ENCODE measurements at places on chromosomes 6 and 20.

DNA sequence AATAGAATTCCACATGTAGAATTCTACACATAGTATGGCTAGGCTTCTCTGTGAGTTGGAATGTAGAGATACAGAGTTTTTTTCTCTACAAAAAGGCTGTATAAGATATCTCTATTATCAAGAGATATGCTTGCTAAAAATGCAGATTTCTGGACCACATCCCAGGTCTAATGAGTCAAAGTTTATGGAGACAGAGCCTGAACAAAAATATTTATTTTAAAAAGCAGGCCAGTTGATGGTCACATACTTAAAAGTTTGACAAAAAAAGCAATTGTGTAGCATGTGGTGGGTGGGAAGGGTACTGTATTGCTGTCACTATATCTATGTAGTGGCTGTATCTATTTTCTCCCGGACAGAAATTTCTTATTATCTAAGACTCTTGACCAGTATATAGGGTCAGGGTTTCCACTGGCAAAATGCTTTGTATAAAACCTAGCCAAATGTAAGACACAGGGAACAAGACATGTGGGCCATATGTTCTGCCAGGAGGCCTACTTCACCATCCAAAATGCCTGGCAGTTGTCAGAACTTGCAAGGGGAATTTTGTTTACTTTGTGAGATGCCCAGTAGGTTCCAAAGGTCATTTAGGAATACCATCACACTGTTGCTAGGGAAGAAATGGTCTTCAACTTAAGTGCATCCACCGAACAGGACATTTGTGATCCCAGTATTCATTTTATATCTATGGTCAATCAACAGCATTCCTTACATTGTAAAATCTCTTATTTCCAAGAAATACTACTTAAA is 60.6 kb downstream of the SHPRH start:
- DNase-seq, result no peak

DNA sequence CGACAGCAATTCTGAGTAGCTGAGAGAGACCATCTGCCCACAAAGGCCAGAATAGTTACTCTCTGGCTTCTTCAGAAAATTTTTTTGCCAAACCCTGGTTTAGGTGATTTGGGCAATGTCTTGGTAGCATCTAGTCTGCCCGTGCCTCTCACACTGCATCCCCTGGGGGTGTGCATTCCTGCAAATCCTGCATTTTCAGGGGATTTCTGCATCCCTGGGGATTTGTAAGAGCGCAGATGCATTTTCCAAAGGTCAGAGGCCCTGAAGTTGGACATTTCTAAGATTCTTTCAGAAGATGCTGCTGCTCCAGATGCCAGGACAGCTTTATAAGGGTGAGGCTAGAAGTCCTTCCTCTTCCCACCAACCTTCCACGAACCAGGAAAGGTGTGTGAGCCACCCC is 4.0 kb downstream of the CST9 start:
- no peak for DNase-seq

DNA sequence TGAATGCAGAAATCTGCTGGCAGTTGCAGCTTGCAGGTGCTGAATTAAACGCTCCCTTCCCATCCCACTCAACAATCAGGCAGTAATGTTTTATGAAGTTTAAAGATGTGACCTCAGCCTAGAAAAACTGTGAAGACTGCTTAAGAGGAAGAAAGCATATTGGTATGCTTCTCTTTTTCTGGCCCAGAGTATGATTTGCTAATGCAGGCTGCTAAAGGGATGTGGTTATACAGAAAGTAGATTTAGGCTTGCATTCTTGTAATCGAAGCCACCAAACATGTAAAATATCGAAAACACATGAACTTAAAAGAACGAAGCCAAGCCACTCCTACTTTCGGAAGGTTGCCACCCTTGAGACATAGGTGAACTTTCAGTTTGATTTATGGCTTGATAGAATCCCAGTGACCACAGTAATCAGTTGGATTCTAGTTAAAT is 40.7 kb downstream of the MAP3K5 start:
- no peak for DNase-seq

GRCh38 chr20:63049561-63050221 is 42.9 kb upstream of the BHLHE23 start:
- DNase-seq, result no peak

- no peak for DNase-seq
Observed at GRCh38 chr6:16712255-16712930, 48.9 kb downstream of the ATXN1 start.

GRCh38 chr6:37709250-37709931 is 11.7 kb upstream of the MDGA1 start:
- DNase-seq, result no peak

GRCh38 chr6:126767711-126768110 is 350.8 kb upstream of the RSPO3 start:
- DNase-seq, result no peak

DNA sequence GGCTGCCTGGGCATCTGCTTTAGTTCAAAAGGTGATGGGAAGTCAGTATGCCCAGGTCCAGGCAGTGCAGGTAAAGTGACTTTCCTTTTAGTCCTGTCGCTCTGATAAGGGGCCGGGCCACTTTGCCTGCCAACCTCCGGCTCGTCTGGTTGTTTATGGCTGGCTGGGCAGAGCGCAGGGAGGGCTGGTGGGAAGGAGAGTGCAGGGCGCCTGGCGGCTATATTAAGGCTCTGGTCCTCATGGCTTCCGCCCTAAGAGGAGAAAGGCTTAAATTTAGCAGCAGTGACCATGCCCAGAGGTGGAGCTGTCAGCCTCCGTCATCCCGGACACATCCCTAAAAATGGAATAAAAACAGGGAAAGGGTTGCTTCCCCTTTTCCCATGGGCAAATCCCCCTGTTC is 14.6 kb downstream of the GATA5 start:
- no peak for DNase-seq

DNA sequence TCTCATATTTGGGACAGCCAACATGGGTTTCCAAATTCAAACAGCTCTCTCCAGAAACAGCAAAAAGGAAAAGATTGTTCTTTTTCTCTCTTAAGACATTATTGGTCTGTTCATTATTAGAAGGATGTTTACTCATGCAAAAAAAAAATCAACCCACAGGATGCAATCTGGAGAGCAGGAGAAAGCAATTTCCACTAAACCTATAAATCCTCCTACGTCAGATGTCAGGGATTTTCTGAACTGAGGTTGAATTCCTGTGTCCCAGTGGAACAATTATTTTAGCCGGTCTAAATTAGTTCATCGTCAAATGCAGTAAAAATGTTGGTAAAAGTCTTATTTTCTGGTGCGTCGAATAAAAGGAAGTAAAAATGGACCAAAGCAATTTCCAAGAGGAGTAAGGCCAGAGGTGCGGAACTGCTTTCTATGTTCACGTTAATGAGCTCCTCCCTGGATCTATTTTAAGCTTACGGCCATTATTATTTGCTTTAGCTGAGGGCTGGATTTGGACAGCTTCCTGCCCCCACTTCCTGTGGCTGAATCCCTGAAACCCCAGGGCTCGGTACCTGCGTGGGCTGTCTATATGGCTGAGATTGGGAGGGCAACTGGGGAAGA is at the start of gene GABRR1:
GABRR1 (minus strand) TSS at position 60 of the 612 bp plus-strand sequence; CDS start at position 24, 36 bp downstream.
- DNase-seq, result no peak

- no peak for DNase-seq
Observed at GRCh38 chr6:145060714-145061113, 674.6 kb downstream of the EPM2A start.

GRCh38 chr20:5153152-5153467 is 26.3 kb downstream of the CDS2 start:
- DNase-seq, result no peak

- no peak for DNase-seq
Observed at GRCh38 chr6:2182251-2182650, 63.2 kb downstream of the GMDS start.

DNA sequence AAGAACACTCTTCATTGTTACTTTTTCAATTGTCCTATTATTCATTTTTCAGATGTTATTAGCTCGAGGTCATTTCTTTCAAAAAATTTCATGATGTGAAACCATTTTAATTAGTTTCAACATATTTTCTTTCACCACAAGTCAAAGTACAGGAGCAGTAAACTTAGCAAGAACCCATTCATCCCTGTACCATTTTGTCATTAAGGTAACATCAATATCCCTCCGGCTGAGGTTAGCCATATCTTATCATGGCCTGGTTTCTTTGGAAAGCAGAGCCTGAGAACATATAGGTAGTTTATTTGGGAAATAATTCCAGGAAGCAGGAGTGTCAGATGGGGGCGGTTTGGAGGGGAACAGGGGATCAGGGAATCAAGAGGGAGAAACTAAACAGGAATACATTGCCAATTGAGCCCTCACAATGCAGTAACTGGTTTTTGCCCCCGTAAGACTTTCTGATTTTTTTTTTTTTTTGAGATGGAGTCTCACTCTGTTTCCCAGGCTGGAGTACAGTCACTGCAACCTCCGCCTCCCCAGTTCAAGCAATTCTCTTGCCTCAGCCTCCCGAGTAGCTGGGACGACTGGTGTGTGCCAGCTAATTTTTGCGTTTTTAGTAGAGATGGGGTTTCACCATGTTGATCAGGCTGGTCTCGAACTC is 83.7 kb downstream of the MKKS start:
- no peak for DNase-seq

GRCh38 chr6:12136905-12137304 is 124.8 kb downstream of the HIVEP1 start:
- no peak for DNase-seq

- DNase-seq, result no peak
Observed at GRCh38 chr6:39053016-39053624, 4.5 kb downstream of the GLP1R start.

- no peak for DNase-seq
Observed at GRCh38 chr6:36355819-36356218, 19.1 kb upstream of the BNIP5 start.

DNA sequence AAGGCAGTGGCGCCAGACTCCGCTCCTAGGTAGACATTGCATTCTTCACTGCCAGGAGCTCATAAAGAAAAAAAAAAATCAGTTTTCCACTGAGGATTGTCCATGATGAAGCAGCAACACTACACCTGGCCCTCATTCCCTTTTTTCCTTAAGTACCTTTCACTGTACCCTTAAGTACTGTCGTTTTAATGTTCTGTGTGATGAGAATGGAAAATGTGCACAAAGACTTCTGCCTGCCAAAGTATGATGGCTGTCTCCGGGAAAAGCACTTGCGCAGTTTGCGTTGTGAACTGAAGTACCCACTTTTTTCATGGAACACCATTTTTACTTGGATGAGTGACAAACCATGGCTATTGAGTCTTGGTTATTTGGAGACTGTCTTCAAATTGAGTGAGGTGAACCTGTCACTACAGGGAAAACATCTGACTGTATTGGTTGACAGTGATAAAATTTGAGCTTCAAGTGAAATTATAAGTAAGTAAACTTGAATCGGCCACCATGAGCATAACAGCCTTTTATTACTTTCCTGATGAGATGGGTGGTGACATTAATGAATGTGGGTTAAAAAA is 104.8 kb downstream of the NCOA3 start:
- peak; percentile 96 for DNase-seq

DNA sequence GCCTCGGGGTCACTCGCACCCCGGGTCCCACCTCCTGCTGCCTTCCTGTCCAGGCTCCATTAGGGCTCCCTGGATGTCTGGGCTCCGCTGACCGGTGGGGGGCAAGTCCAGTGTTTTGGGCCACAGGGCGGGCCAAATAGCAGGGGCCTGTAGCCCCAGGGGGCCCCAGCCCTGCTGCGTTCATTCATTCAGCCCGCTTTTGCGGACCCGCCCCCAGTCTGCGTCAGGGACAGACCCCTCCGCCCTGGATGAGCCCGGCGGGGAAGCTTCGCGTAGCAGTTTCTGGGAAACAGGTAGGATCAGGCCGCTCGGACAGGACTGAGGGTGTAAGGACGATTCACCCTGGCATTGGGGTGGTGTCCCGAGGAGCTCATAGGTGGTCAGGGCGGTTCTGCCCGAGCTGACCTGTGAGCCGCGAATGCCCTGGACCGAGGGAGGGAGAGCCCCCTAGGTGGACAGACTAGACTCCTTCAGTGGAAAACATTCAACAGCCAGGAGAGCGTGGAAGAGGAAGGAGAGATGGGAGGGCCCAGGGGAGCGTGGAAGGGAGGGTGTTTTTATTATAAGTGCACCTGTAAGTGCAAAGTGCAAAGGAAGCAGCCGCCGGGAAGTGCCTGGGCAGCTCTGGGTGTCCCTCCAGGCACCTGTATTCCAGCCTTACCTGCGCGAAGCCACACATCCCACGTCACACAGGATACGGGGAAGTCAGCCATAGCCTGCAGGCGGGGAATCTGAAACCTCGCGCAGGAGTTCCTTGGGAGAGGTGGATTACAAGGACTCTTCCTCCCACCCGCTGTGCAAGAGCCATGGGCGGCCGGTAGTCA is 662 bp downstream of the ENTPD6 start:
- no peak for DNase-seq
